ENCODE measurements at places on chromosomes 2 and 18. TPM values are rescaled to one million over a fixed set of nuclear protein-coding genes. Genes with fewer than 3 reads are reported as not detected.

CRYBA2 gene
- polyA plus RNA-seq = not detected

AQP12A gene
- not detected for polyA plus RNA-seq

DNA sequence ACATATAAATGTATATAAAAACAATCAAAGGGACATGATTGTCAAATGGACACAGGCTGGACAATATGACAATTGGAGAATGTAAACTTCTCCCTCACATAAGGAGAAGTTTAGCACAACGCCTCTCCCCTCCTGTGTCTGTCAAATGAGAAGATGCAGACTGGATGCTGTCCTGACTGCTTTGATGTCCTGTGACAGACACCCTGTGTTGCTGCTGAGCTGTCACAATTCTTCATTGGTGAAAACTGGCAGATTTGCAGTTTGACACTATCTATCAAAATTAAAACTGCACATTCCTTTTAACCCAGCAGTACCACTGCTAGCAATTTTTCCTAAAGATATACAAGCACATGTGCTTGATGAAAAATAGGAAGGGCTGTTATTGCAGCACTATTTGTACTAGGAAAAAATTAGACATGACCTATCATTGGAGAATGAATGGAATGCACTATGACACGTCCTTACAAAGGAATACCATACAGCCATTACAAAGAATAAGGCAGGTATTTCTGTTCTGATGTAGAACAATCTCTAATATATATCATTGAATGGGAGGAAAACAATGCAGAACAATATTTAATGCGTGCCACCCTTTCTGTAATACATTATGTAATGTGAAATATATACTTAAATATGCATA lies 12.4 kb downstream of the DPYSL5 start:
- no peak for DNase-seq

DNA sequence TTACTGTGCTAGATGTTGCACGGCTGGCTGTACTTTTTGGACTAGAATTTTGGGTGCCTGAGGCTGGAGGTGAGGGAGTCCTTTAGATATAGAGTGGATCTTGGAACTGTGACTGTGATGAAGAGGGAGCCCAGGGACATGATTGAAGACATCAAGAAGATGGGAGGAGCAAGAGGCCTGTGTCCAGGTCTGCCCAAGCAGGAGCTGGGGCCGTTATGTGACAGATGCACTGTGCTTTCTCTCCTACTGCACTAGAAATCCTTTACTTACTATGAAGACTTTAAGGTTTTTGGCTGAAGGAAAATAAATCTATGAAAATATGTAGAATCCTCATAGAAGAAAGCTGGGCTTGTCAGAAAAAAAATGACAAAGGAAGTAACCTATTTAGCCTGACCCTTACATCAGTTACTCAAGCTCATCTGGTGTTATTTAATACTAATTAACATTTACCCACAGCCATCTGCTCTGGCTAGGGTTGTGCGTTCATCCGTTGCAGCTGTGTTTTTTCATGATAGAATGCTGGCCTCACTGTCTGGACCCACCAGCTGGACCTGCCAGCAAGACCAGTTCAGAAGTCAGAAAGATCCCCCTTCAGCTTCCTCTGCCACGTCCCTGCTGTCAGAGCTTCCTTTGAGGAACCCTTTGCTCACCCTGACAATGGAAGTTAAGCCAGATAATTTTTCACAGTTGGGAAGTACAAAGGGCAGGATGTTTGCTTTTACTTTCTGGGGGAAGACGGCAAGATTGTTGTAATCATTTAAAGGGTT lies 16.7 kb downstream of the TSN start:
- DNase-seq = no peak

C2orf78 gene
- not detected for polyA plus RNA-seq

CYP1B1 gene
- 1.2 TPM for polyA plus RNA-seq

IL1RL2 gene
- polyA plus RNA-seq = not detected

DNA sequence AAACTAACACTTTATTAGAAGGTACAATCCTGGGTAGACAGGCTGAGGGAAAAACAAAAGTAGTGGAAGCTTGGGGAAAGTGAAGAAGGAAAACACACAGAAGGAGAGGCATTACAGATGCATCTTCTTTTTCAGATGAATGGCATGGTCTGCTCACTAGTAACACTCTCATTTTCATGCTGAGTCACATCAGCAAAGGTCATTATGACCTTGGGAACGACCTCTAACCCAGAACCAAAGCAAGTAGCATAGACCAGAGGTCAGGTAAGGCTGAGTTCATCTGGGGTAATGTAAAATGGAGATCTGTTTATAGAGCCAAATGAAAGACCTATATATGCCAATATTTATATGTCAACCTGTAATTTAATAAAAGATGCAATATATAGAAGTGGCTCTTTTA lies 294.4 kb upstream of the LRRTM4 start:
- no peak for DNase-seq

Measured in immature natural killer cell (primary cell).